Fibroblast of the aortic adventitia (primary cell): ENCODE measurements at places on chromosomes 3 and 15. TPM values are rescaled to one million over a fixed set of nuclear protein-coding genes. Genes with fewer than 3 reads are reported as not detected.
A peak's percentile ranks its signal among the peaks of the same experiment; 100 is the strongest.

GRCh38 chr3:37849146-37849923 lies 12.3 kb upstream of the CTDSPL start:
- no peak for DNase-seq

DNA sequence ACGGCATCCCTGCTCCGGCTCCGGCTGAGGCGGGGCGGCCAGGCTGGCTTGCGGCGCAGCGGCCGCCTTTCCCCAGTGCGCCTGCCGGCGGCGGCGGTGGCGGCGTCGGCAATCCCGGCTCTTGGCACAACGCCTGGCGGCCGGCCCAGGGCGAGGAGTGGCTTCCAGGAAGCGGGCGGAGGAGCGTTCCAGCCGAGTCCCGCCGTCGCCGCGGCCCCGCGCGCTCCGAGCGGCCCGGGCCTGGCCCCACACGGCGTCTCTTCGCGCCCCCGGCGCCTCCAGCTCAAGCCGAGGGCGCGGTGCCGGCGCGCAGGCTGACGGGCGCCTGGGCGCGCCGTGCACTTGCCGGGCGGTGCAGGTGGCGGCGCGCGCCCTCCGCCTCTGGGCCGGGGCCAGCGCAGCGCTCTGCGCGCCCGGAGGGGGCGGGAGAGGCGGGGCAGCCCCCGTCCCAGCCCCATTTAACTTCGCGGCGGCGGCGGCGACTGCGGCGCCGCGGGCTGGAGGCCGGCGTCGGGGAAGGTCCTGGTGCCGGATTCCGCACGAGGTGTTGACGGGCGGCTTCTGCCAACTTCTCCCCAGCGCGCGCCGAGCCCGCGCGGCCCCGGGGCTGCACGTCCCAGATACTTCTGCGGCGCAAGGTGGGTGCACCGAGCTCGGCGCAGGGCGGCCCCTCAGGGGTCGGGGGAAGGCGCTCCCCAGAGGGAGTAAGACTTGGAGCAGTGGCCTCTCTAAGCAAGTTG lies at the start of gene ADAMTSL3:
TSS of gene ADAMTSL3 (plus strand) at position 485 of the 740 bp plus-strand sequence. CDS start 1,639 bp downstream, outside the sequence.
- DNase-seq, result peak; percentile 39

GRCh38 chr3:69065318-69065964 lies 13.3 kb upstream of the TMF1 start:
- DNase-seq, result no peak

The INO80 gene
- total RNA-seq, result 20.0 and 24.9 TPM in 2 replicates

GRCh38 chr3:168707900-168708299 lies 612.2 kb upstream of the GOLIM4 start:
- no peak for DNase-seq

GRCh38 chr15:76871930-76872329 lies 33.2 kb downstream of the SCAPER start:
- DNase-seq, result no peak

GRCh38 chr3:82643948-82644347 lies 882.5 kb upstream of the GBE1 start:
- no peak for DNase-seq

- DNase-seq, result no peak
Observed at GRCh38 chr15:57147621-57148020, 228.7 kb upstream of the CGNL1 start.

- DNase-seq, result no peak
Observed at GRCh38 chr3:13676356-13677017, 127.6 kb downstream of the FBLN2 start.

GRCh38 chr3:177610686-177611633 lies 413.7 kb upstream of the TBL1XR1 start:
- DNase-seq, result no peak

The P2RY13 gene
- not detected in 2 replicates for total RNA-seq

The GHSR gene
- not detected in 2 replicates for total RNA-seq

DNA sequence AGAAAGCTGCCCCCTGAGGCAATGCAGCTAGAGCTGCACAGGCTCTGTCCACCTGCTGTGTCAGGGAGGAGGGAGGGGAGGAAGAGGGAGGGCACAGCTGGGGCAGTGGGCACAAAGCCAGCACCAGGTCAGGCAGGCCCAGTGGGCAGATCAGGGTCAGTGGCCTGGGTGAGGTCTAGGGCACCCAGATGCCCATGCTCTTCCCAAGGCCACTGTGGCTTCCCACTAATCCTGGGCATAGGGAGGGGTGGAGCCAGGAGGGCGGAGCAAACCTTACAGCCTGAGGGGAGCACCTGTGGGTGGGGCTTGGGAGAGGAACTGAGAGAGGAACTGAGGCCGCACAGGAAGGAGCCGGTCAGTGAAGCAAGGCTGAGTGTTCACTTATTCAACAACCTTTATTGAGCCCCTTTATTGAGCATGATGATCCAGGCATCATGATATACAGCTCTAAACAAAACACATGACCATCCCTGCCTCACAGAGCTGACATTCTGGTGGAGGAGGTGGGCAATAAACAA lies 55.0 kb downstream of the RHCG start:
- no peak for DNase-seq

- peak; percentile 30 for DNase-seq
Observed at GRCh38 chr15:66293419-66294156, at the start of gene DIS3L. Gene DIS3L, plus strand, starts transcription at chr15:66293568. Its CDS starts 29 bp downstream, at chr15:66293597.

DNA sequence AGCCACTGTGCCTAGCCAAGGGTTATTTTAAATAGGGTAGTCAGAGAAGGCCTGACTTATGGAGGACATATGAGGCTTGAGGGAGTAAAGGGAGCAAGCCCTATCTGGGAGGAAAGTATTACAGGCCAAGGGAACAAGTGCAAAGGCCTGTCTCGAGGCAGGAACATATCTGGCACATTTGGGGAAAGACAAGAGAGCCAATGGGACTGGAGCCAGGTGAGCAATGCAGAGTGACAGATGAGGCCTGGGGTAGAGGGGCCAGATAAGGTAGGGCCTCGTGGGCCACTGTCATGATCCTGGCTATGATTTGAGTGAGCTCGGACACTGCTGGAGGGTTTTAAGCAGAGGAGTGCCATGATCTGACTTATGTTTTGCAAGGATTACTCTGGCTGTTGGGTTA lies 43.8 kb downstream of the DCP1A start:
- peak; percentile 18 for DNase-seq

The PPP2R3A gene
- total RNA-seq, result 16.1 and 17.9 TPM in 2 replicates

- no peak for DNase-seq
Observed at GRCh38 chr3:88991496-88991895, 115.9 kb upstream of the EPHA3 start.

The ADAMTS7 gene
- 7.5 and 11.2 TPM in 2 replicates for total RNA-seq

The ANKRD34C gene
- total RNA-seq, result not detected in 2 replicates

DNA sequence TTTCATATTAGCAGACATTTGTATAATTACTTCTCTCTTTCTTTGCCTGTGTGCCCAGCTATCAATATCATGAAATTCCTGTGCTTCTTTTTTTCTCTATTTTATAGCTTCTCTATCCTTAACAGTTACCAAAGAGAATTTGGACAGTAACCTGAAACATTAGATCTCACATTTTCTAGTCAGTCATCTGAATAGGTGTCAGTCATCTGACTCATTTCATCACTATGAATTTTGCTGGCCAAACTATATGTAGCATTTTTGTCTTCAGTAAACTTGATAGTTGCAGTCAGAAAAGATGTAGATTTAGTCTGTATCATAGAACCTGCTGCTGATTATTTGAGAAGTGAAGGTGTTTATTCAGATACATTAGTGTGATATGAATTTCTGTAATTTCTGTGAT lies 52.6 kb downstream of the HMG20A start:
- DNase-seq, result no peak

DNA sequence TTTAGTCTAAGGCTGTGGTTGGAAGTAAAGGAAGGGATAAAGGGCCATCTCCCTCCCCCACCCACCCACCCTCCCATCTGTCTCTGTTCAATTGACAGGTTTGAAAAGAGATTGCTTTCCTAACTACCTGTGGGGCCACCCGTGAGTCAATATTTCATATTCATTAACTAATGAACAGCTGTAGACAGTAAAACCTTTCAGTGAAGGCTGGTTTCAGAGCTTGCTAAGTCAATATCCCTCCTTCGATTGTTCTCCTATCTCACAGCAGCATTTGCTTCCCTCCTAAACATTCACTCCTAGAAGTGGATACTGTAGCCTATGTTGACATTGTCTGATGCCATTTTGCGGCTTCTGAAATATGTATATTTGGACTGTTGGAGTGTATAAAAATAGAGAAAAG lies 85.9 kb upstream of the SYNPR start:
- no peak for DNase-seq

DNA sequence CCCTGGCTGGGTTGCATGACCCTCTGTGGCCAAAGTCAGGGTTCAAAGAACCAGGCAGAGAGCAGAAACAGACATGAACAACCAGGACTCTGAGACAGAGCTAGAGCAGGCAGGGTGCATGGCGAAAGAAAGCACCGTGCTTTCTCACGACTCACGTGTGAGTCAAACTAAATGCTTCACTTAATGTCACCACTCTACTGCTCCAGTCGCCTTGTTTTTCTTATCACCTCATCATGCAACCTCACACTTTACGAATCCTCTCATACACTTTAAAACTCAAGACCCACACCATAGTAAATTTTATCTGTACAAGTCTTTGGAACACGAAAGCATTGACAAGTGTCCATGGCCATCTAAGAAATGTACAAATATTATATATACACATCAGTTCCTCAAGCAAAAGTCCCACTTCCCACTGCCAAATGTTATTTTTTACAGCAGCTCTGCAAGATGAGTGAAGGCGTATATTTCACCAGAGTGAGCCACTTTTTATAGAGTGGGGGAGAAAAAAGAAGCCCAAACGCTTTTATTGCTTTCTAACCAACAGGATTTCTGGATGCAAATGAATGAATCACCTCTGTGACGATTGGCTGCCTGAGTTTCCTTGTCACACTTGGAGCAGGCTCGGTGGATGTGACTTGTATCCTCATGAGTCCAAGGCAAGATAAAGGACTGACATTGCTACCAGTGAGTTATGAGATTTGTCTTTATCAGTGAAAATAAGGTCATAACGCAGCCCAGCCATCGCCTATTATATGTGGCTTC lies 16.0 kb upstream of the MEGF11 start:
- DNase-seq, result no peak

The SPTSSB gene
- total RNA-seq, result 0.45 TPM in 1 of 2 replicates, not detected in the other

DNA sequence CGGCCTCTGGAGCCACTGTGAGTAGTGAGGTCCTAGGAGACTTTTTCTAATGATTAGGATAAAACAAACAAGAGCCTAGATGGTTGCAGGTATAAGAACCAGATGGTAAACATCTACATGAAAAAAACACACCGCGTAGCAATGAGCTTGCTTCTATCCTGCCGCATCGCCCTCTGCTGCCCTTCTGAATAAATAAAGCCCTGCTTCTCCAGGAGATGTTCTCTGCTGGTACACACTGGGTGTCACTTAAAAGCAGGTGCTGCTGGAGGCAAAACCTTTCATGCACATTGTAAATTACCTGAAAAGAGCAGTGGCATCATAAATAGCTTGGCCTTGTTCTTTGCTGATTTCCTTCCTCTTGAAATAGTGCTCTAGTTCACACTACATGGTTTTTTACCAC lies 164.4 kb upstream of the TOPAZ1 start:
- no peak for DNase-seq

DNA sequence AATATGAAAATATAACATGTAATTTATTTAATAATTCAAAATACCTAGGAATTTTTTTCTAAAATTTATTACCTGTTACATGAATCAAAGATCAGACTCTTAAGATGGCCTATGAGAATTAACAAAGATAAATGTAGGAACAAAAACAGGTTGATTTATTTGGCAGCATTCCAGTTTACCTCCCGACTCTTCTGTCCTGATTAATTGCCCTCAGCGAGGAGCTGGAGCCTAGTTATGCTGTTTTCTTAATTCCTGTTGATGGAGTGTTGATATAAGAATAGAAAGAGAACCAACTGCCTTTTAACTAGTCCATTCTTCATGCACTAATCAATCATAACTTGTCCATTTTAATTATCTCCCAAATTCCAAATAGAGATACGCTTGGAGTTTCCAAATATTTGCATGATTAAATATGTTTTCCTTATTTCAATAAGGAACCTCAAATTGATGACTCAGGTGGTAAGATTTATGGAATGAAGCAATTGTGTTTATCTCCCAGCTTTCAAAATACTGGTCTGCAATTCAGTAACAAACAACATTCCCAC lies 10.6 kb upstream of the CPB1 start:
- no peak for DNase-seq

- no peak for DNase-seq
Observed at GRCh38 chr3:66497985-66498671, 2.7 kb downstream of the LRIG1 start.

GRCh38 chr3:27616031-27616430 lies 106.1 kb downstream of the EOMES start:
- DNase-seq, result no peak

The TRH gene
- total RNA-seq, result 2.5 TPM in 1 of 2 replicates, not detected in the other

GRCh38 chr3:191238321-191238817 lies 39.3 kb downstream of the OSTN start:
- peak; percentile 76 for DNase-seq

The LRRC31 gene
- total RNA-seq, result not detected in 2 replicates

The PLA2G4E gene
- total RNA-seq, result not detected in 2 replicates

DNA sequence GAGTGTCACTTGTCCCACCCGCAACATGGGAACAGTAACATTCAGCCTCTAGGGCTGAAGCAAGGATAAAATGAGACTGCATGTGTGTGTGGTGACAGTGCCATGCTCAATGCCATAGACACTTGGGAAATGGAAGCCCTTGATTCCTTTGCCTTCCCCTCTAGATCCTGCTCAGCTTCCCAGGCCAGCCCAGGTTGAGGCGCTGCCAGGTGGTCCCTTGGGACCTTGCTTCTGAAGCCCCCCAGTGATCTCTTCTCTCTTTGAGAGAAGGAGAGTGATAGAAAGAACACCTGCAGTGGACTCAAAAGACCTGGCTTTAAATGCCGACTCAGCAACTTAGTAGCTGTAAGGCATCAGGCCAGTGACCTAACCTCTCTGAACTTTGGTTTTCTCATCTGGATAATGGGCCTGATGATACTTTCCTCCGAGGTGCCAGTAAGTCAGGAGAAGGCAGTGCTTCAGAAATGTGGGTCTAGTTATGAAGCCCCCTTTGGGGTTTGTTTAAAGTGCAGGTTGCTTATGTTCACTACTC lies 144.5 kb downstream of the RPLP1 start:
- no peak for DNase-seq

- DNase-seq, result no peak
Observed at GRCh38 chr15:52295421-52296001, at the start of gene MYO5C. Gene MYO5C, minus strand, starts transcription at chr15:52295804. Its CDS starts 168 bp downstream, at chr15:52295636.

- DNase-seq, result peak; percentile 30
Observed at GRCh38 chr3:15977090-15977489, 179.3 kb upstream of the ANKRD28 start.

- DNase-seq, result no peak
Observed at GRCh38 chr3:32814361-32814760, 3.4 kb upstream of the TRIM71 start.

- DNase-seq, result no peak
Observed at GRCh38 chr15:74785194-74786032, 3.5 kb downstream of the CSK start.

DNA sequence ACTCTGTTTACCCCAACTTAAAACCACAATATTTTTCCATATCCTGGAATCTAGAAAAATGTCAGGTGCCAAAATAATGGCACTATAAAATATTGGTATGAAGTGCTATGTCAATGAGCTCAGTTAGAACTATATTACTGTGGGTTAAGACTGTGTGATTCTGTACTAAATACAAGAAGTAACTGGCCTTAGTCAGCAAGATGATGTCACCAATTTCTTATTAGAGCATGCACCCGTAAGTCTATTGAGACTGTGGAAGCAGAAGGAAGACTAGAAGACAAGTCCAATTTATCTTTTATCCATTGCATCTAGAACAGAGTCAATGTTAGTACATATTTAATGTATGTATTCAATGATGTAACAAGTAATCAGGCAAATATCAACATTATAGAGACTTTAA lies 25.0 kb downstream of the LRRC58 start:
- DNase-seq, result peak; percentile 31
